ENCODE measurements at places on chromosomes 16 and 17.

DNA sequence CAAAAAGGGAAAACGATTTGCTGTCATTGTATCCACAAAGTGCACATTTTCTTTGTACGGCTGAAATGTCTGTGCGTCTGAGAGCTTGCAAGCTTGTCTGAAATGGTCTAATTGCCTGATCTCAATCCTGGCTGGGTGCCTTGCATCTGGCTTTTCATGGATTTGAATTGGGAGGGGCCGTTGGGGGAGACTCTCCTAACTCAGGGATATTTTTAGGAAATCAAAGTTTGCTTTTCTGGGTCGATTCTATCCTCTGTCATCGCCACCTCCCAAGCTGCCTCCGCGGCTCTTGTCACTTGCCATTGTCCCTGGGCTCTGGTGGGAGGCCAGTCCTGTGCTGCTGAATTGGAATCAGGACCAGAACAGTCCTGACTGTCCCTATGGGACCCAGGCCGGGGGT is 33.3 kb upstream of the MGAT5B start:
- DNase-seq = no peak

- no peak for DNase-seq
These were observed 772 bp upstream of the PHAF1 start for GRCh38 chr16:67108931-67109406.

DNA sequence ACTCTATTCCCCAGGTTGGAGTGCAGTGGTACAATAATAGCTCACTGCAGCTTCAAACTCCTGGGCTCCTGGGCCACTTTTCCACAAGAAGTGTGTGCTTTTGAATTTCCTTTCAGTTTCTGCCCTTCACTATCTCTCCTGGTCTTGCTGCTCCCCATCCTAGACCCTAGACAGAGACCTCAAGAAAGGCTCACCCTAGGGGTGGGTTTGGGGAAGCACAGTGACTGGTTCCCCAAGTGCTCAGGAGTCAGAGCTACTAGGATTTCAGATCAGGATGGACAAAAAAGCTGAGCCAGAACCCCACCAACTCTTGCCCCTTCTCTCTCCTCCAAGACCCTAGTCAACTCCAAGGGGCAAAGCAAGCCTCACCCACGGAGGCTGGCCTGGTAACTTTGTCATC is 1.6 kb upstream of the SEBOX start:
- no peak for DNase-seq

GRCh38 chr16:77273815-77274214 is 74.6 kb downstream of the SYCE1L start:
- DNase-seq = no peak

GRCh38 chr16:17224879-17225281 is 245.9 kb downstream of the XYLT1 start:
- DNase-seq = peak; percentile 57

- no peak for DNase-seq
These were observed 25.2 kb upstream of the MLKL start for GRCh38 chr16:74725651-74726455.

DNA sequence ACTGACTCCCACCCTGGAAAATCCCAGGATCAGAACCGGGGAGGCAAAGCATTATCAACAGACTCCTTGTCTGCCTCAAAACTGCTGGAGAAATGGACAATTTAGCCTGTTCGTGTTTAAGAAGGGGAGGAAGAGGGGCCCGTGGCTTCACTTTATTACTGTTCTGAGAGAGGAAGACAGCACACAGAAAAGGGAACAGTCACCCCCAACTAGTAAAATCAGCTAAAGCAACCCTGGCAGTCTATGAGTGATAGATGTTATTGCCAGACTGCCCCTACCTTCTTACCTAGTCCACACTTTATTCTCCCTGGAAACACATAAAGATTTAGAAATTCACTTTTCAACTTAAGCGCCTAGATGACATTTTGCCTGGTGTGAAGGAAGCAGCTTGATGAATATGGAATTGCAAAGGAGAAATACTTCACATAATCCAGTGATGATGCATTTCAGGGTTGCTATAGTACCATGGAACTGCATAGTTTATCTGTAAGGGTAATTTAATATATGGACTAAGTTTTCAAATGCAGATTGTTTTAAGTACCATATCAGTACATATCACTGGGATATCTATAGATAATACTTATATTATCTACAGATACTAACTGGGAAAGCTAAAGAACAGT is 36.9 kb upstream of the TRAP1 start:
- no peak for DNase-seq

DNA sequence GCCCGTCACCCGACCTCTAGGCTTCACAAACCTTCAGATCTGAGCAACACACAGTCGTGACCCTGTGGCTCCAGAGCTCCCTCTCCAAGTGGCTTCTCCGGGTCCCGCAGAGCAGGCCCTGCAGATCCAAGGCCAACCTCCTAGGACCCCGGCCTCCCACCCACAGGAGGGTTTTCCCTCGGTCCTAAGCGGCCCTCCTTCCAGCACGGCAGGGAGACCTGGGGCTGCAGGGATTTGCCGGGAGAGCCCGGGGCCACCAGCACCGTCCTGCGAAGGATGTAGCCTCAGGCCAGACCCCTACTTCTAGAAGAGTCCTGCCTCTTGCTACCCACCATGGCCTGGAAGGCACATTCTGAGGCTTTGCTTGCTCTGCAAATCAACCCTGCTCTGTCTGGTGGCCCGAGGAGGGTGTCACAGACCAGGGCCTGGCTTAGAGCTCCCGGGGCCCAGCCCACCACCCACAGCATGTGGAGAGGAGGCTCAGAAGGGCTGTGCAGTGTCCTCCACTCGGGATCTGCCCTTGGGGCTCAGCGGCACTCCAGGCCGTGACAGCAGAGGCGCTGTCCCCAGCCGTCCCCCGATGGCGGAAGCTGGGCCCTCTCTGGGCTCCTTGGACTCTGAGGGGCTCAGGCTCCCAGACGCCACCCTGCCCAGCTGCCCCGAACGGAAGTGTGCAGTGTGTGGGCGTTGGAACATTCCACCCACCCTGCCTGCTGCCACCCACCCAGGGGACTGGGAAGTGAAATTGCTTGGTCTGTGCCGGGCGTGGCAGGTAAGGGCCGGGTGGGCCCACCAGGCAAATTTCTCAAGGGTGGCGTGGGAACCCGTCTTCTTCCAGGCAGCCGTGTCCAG is 28.8 kb upstream of the ACSF3 start:
- no peak for DNase-seq

GRCh38 chr16:85420501-85421337 is 192.4 kb upstream of the GSE1 start:
- DNase-seq = no peak
